ENCODE measurements at places on chromosomes 3 and 15. TPM values are rescaled to one million over a fixed set of nuclear protein-coding genes. Genes with fewer than 3 reads are reported as not detected.

The CSTA gene
- polyA plus RNA-seq: 0.25 TPM

The FBXO40 gene
- 3.4 TPM for polyA plus RNA-seq

The ASB14 gene
- 0.89 TPM for polyA plus RNA-seq

- no peak for DNase-seq
These were observed 116.7 kb upstream of the LPP start for GRCh38 chr3:188037195-188037718.

- DNase-seq: no peak
These were observed 30.5 kb downstream of the LOXL1 start for GRCh38 chr15:73956743-73957135.

GRCh38 chr15:79084308-79084968, 6.1 kb downstream of the RASGRF1 start:
- no peak for DNase-seq

DNA sequence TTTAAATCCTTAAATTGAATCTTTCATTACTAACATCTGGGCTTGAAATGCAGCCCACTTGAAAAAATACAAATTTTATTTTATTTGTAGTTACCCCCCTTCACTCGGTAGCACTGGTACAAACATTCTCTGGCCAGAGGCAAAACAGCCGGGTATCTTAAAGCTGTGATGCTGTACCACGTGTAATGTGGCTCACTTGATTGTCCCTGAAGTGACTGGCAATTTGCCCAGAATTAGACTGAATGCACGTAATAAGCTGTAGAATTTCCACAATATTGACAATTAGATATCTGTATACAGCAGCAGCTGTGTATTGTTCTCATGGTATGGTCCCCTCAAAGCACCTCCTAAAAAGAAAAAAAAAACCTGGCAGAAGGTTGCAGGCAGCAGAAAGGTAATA, 192.8 kb upstream of the TBC1D5 start:
- no peak for DNase-seq

- no peak for DNase-seq
These were observed 103.1 kb downstream of the LRRK1 start for GRCh38 chr15:101022306-101022705.

DNA sequence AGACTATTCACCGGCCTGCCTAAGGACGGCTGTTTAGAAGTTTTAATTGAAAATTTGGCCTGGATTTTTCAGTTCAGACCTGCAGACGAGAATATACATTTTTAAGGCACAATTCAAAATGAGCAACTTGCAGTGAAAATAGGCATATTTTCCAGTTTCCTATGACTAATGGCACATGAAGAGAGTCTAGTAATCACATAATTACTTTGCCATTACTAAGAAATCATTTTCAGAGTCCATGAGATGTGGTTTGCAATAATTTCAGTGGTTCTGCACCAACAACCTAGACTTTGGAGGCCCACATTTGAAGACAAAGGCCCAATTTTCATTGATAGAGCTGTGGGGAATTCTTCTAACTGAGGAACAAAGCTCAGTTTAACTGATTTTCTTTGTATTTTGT, 205.3 kb downstream of the SOX2 start:
- no peak for DNase-seq

- no peak for DNase-seq
These were observed 47.9 kb upstream of the DCLK3 start for GRCh38 chr3:36812240-36812639.

DNA sequence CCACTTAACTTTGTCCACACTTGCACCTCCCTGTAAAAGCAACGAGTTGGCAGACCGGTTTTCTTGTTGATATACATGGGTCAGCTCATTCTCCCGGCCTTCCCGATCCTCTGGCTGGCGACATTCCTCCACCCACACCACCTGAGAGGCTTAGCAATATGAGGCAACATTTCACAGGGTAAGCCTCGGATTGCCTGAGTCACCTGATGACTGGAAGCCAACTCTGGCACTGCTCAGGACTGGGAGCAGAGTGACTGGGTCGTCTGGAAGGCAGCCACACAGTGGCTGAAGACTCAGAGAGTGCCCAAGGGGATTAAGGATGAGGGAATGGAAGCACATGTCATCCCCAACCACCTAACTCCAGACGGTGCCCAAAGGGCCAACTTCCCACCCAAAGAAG, 9.8 kb downstream of the HOMER2 start:
- DNase-seq: no peak

All from forelimb muscle (tissue), 1 donor.